H7 (cell line): ENCODE measurements at places on chromosomes 12 and 14. TPM values are rescaled to one million over a fixed set of nuclear protein-coding genes. Genes with fewer than 3 reads are reported as not detected.

GRCh38 chr14:33357225-33358010 lies 418.7 kb downstream of the NPAS3 start:
- no peak for DNase-seq

- no peak for DNase-seq
Observed at GRCh38 chr12:93595351-93595750, 22.9 kb downstream of the SOCS2 start.

DNA sequence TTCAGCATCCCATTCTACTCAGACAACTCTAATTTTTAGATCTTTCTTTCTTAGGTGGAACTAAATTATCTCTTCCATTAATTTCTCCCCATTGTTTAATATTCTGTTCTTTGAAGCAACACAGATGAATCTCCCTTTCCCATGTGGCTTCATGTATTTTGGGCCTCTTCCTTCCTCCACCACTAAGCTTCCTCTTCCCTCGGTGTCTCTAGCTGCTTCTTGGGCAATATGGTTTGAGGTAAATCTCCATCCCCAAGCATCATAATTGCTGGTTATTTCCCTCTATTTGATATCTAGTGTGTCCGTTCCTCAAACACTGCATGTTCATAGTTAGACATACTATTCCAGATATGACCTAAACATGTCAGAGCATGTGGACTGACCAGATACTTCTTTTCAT lies 119.2 kb downstream of the PELI2 start:
- DNase-seq: no peak

DNA sequence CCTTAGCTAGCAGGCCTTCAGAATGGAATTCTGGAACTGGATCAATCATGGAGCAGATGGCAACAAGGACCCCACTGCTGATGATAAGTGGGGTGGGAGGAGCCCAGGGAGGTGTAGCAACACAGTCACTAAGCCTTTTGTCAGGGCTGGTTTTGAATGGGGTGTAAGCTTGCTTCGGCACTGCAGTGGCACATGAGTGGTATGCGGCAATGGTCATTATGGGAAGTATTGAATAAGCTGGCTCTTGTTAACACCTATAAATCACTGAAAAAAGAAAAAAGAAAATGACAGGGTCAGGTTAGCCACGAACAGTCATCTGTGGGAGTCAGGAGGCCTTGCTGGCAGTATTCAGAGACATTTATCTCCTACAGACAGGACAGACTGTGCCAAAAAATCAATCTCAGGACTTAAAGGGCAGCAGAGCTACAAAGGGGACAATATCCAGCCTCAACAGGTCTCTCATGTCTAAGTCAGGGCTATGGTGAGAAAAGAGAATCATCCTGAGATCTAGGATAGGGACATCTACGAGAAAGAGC lies 19.1 kb downstream of the CDKL1 start:
- DNase-seq: no peak

GRCh38 chr14:95431199-95432143 lies 85.0 kb downstream of the SYNE3 start:
- peak; percentile 73 for DNase-seq

- DNase-seq: no peak
Observed at GRCh38 chr12:19431407-19432308, 7.6 kb upstream of the AEBP2 start.

GRCh38 chr12:131113568-131114270 lies 160.0 kb downstream of the ADGRD1 start:
- DNase-seq: no peak

- peak; percentile 28 for DNase-seq
Observed at GRCh38 chr12:72570601-72571000, 298.4 kb downstream of the TRHDE start.

DNA sequence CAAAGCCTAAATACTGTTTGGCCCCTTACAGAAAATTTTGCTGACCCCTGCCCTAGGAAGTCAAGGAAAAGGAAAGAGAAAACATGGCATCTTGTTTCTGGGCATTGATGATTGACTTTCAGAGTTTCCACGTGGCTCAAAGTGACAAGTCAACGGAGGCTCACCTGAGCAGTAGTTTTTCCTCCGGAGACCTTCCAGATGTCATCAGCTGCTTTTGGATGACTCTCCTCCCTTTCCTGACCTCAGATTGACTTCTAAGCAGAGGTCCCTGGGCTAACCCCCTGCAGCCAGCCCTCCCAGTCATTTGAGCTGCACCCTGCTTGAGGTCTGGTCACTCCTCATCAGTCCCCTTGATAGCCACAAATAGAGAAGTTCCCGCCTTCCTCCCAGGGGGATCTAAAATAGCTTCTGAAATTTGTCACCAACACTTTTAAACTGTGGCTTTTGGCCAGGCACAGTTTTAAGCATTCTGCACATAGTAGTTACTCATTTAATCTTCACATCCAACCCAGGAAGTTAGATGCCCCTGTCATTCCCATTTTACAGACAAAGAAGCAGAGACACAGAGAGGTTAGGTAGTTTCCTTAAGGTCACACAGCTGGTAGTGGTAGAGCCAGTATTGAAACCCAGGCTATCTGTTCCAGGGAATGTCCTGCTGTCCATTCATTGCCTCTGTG lies 143.4 kb downstream of the CHST11 start:
- no peak for DNase-seq

DNA sequence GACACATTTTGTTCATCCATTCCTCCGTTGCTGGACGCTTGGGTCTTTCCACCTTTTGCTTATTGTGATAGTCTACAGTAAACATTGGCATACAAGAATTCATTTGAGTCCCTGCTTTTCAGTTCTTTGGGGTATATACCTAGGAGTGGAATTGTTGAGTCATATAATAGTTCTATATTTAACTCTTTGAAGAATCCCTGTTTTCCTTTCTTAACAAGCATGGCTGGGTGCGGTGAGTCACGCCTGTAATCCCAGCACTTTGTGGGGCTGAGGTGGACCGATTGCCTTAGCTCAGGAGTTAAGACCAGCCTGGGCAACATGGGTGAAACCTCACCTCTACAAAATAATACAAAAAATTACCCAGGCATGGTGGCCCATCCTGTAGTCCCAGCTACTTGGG lies 75.4 kb downstream of the CCDC92 start:
- DNase-seq: no peak

DNA sequence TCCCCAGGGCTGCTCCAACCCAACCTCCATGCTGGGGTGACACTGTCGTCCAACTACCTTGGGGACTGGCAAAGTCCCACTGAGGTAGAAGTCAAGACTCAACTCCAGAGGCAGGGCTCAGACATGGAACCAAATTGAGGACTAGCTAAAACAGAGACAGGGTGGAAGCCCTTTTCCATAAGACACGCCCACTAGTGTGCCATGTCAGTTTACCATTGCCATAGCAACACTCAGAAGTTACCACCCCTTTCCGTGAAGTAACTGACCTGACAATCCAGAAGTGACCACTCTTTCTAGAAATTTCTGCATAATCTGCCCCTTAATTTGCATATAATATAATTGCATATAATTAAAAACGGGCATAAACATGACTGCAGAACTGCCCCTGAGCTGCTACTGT lies 409.6 kb downstream of the MED13L start:
- DNase-seq: no peak

GRCh38 chr14:53430870-53431269 lies 277.7 kb upstream of the DDHD1 start:
- DNase-seq: no peak

GRCh38 chr12:92987362-92987761 lies 58.3 kb upstream of the EEA1 start:
- peak; percentile 29 for DNase-seq

- DNase-seq: no peak
Observed at GRCh38 chr14:87628129-87628528, 364.9 kb downstream of the GALC start.

DNA sequence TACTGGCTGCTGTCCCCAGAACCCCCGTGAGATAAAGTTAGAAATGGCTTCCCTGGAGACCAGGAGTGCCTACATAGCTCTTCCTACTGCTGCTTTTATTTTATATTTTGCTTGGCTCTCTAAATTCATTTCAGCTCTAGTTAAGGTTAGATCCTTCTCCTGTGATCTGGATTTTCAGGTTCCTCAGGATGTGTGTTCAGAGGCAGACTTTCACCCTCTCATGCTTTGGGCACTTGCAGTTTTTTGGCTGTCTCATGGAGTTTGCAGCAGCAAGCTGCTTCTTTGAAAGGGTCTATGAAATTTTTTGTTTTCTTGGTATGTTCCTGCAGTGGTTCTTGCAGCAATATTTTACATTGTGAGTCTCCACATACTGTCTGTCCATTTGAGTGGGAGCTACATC lies 93.3 kb downstream of the ATP23 start:
- DNase-seq: no peak

- DNase-seq: no peak
Observed at GRCh38 chr14:64762044-64763034, 58.1 kb downstream of the PLEKHG3 start.

DNA sequence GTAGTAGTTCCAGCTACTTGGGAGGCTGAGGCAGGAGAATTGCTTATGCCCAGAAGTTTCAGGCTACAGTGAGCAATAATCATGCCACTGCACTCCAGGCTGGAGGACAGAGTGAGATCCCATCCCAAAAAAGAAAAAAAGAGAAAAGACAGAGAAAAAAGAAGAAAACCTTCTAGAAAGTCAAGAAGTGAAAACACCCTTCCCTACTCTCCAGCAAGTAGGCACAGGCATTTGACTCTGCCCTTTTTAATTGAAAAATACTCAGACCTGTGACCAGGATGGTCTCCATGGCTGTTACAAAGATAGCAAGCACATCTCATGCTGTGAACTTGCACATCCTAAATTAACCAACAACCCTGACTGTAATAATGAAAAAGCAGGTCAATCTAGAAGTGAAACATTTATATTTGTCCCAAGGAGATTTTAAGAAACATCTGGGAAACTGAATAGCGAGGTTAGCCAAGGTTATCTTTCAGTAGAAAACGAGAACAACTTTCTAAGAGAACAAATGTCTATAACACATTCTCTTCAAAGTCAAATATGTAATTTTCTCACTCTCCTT lies 2.0 kb downstream of the TMTC1 start:
- no peak for DNase-seq

DNA sequence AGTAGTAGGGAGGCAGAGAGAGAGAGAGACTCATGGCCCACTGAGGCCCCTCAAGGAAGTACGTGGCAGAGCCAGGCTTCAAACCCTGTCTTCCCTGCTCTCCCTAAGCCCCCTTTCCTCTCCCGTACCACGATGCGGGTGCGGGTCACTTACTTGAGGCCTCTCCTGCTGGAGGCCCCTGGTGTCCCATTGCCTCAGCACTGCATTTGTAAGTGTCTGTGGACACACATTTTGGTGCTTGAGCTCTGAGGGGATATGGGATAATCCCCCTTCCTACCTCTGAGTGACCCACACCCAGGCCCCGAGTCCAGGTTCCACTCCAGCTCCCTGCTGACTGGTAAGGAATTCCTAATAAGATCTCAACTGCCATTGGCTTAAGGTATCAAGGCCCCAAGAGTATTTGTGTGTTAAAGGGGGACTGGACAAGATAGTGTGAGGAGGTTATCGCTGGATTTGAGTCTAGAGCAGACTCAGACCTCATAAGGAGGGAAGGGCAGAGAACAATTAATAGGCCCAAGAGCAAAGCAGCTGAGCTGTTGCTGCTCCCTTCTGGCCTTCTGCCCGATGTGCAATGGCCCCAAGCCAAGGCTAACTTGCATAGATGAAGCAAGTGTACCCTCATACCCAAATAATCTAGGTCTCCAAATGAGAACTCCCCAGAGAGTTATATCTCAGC lies 71.9 kb downstream of the CRACR2A start:
- no peak for DNase-seq

DNA sequence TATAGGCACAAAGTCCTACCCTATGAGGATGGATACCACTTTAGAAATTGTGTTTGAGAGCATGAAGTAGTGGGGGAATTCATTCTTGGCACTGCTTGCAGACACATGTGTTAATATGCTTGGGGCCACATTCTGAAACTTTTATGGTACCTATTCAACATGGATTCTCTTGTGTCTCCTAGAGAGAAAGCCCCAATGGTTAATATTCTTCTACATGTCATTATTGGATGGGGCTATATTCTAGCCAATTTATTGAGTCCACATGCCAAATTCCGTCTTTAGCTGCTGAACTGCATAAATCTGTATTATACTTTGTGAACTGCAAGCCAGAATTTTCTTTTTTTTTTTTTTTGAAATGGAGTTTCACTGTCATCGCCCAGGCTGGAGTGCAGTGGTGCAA lies 140.0 kb downstream of the KICS2 start:
- no peak for DNase-seq

DNA sequence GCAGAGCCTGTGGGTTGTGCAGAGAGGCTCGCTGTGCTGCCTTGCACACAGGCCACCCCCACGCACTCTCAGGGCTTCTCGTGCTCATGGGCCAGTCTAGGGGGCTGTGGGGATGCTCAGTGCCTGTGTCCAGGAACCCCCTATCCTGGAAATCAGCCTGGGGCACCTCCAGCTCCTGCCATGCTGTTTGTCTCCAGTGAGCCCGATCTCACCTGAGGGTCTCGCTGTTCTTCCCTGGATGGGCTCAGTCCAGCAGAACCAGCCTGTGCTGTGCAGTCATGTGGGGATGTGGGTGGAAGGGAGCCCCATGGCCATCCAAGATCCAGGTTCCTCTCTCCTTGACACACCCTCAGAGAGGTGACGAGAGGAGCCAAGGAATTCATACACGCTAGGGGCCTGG lies 26.7 kb downstream of the SERPINA1 start:
- DNase-seq: no peak

DNA sequence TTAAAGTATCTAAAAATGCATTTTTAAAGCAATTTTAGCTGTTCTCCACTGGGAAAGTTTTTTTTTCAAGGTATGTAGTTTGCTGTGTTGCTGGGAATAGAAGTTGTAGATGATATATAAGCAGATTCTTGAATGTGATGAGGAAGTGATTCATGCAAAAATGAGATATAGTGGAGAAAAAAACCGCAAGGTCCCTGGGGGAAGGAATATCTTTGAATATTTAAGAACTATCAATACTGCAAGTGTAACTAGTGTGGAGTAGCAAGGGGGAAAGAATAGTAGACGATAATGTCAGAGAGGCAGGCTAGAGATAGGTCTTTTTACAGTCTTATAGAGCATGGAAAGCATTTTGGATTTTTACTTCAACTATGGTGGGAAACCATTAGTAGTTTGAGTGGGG lies 42.5 kb downstream of the PTCSC3 start:
- DNase-seq: no peak

DNA sequence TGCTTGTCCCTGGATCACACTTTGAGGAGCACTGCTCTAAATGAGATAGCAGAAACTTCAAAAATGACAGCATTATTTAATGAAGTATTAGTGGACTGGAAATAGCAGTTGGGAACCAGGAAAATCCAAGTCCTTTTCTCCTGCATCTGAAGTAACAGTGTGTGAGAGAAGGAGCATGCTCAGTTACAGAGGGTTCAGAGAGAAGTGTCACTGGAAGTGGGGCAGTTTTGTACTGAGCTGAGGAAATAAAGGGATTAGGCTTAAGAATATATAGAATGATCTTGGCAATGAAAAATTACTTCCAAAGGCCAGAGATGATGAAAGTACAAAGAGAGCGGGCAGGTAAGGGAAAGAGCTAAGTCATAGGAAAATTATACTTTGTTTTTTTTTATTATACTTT lies 130.9 kb downstream of the MIPOL1 start:
- no peak for DNase-seq

Gene TRPV4
- 1.6 and 4.0 TPM in 2 replicates for total RNA-seq

Gene DPF3
- total RNA-seq: 0.55 and 0.59 TPM in 2 replicates

Gene DENND5B
- total RNA-seq: 14.2 and 22.7 TPM in 2 replicates

Gene GLI1
- total RNA-seq: 9.7 and 13.1 TPM in 2 replicates

Gene RD3L
- not detected in 2 replicates for total RNA-seq
